Activated naive CD4-positive, alpha-beta T cell treated with anti-CD3 and anti-CD28 coated beads, Interleukin-2, amount 50 U/mL, for 16 hours (primary cell): ENCODE measurements at places on chromosomes 6 and 20.

GRCh38 chr6:1988843-1989242 is 256.6 kb downstream of the GMDS start:
- DNase-seq: no peak

GRCh38 chr6:135013211-135013610 is 41.4 kb downstream of the HBS1L start:
- DNase-seq: no peak

GRCh38 chr20:43650997-43651525 is 15.9 kb upstream of the MYBL2 start:
- no peak for DNase-seq

- DNase-seq: no peak
Observed at GRCh38 chr20:11937230-11937629, 19.5 kb downstream of the BTBD3 start.
